ENCODE measurements at places on chromosomes 4 and X.

- no peak for DNase-seq
Observed at GRCh38 chr4:83114576-83114975, at the start of gene PLAC8. Gene PLAC8, minus strand, starts transcription at chr4:83114729. Its CDS starts 6,808 bp downstream, at chr4:83107921.

- DNase-seq, result no peak
Observed at GRCh38 chr4:186820391-186820891, 96.8 kb upstream of the FAT1 start.

- DNase-seq, result no peak
Observed at GRCh38 chr4:9811806-9812205, 30.4 kb downstream of the DRD5 start.

- DNase-seq, result no peak
Observed at GRCh38 chrX:139766545-139766983, 58.6 kb upstream of the MCF2 start.

GRCh38 chrX:130916636-130917422, 13.8 kb upstream of the ENOX2 start:
- DNase-seq, result peak; percentile 7

GRCh38 chr4:4641661-4642495, 100.0 kb upstream of the STX18 start:
- DNase-seq, result no peak

GRCh38 chrX:434946-435345, 48.2 kb upstream of the PPP2R3B start:
- no peak for DNase-seq

- no peak for DNase-seq
Observed at GRCh38 chrX:31291131-31291530, 219.3 kb upstream of the FTHL17 start.

- no peak for DNase-seq
Observed at GRCh38 chrX:86711531-86712180, 563.4 kb downstream of the DACH2 start.

- DNase-seq, result no peak
Observed at GRCh38 chr4:100842856-100843255, 325.0 kb upstream of the EMCN start.

DNA sequence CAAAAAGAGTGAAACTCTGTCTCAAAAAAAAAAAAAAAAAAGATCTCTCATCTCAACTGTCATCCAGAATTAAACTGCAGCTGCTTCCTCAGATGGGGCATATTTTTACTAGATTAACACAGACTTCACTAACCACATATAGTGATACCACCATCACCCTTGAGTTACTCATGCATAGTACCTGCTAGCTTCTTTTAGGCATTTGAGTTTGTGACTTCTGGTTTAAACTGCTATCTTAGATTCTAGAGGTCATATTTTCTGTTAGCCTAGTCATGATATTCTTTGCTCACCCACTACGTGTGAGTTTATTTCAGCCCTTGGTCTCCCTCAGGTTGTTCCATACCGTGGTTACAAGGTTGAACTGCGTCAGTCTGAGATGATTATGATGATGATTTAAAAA, 154.9 kb upstream of the BMP3 start:
- no peak for DNase-seq

DNA sequence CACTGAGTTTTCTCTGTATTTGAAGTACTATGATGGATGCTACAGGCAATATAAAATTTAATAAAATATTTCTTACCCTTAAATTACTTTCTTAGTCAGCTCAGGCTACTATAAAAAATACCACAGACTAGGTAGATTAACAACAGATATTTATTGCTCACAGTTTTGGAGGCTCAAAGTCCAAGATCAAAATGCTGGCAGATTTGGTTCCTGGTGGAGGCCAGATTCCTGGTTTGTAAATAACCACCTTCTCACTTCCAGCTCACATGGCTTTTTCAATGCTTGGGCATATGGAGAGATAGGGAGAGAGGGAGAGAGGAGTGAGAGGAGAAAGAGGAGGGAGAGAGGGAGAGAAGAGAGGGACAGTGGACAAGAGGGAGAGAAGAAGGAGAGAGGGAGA, 24.5 kb upstream of the PACRGL start:
- DNase-seq, result no peak

DNA sequence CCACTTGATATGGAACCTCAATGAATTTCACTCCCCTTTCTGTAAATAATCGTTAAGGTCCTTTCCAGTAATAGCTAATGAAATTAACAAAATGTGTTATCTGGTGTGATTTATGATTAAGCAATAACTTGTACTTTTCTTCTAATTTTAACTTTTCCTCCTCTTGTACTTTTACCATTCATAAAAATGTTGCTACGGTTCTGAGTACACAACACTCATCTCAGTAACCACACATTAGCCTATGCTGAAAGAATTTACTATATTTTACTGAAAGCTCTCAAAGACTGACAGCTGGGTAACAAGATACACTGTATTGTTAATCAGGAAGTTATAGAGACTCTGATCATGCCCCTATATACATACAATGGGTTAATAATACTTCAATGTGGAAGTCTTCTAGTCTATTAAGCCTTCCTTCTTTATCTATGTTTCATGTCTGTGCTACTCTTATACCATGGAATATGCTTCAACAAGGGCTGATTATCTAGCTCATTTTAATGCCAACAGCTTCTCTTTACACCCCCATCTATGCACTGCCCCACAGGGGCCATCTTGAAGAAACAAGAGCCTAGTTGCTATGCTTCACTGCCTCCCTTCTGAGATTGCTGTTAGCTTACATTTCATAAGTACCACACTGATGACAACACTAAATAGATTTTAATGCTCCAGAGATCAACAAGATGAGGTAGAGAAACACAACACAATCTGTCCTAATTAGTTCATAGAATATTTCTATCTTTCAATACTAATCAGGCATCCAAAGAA, 39.1 kb downstream of the LAMP2 start:
- DNase-seq, result no peak

DNA sequence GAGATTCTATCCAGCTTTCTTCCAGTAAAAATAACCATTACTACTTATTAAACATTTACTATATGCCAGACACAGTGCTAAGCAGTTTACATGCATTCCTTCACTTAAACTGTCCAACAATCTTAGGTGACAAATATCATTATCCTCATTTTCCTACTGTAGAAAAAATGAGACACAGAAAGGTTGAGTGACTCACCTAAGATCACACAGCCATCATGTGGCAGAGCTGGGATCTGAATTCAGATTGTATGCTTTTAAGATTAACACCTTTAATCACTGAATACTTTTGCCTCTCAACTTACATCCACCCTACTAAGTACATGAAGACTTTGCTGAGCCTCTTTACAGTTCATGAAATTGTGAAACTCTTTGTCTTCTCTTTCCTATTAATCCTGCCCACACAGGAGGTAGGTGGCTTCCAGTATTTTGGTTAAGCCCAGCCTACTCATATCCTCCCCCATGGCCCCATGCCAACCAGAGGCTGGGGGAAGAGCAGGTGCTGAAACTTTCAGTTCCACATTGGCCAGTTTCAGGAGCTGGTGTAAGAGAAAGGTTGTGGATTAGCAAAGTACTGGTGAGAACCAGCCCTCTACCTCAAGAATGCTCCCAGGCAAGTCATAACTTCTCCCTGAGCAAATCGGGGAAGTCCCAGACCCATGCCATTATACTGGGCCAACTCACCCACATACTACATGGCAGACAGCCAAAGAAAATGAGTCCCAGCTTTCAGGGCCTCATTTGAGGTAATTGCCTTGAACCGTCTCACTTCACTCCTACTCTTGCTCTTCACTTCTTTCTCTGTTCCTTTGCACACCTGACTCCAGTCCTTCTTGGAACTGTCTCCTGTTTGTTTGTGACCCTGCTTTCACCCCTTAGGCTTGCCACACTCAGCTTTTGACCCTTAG, 211.1 kb downstream of the GUCY2F start:
- DNase-seq, result no peak

DNA sequence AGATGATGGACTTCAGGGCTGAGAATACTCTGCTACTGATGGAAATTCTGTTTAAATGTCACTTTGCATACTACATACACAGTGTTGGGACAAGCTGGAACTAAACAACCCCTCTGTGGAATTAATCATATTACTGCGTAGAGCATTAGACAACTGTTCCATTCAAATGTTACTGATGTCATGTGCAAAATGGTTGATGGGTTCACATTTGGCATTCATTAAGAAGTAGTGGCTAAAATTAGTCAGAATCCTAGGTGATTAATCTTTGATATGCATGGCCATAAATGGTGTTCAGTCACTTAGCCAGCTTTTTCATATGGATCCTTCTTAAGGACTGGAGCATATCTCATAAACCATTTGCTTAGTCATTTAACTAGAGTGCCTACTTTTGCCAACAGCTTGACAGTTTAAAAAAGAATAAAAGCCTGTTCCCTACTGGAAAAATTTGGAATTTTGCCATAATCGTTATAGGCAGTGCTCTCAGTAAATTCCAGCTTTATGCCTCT, 105.2 kb downstream of the RNF150 start:
- DNase-seq, result no peak

DNA sequence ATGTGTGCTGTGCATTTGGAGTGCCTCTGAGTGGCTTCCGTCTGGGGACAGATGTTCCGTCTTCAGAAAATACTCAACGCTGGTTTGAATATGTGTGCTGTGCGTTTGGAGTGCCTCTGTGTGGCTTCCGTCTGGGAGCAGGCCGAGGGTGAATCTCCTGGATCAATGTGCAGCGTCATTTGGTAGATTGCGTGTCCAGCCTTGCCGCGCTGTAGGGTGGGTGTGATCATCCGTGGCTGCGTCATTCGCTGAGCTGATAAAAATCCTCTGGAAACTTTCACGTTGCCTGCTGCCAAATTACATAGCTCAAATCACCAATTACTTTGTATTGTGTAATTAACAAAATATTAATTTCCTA, 12.1 kb downstream of the UVSSA start:
- no peak for DNase-seq

GRCh38 chrX:6228720-6229119, at the start of gene NLGN4X:
Gene NLGN4X, minus strand, starts transcription at chrX:6228867. Its CDS starts 77,401 bp downstream, at chrX:6151466.
- no peak for DNase-seq

DNA sequence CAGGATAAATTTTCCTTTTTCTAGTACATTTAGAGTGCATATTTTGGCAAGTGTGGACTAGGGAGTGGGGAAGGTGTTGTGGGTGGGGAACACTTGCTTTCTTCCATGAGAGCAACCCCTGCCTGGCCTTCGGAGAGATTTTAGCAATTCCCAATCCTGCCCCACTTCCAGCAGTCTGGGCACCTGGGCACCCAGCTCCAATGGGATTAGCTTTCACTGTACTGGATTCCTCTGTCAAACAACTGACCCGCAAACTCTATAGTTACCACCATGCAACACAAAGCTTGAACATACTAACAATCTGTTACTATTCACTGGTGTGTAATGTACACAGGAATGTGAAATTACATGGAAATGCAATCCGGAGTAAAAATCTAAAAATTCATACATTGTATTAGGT, 50.3 kb downstream of the SH3RF1 start:
- no peak for DNase-seq

GRCh38 chr4:6764976-6765620, 17.4 kb upstream of the KIAA0232 start:
- no peak for DNase-seq

- no peak for DNase-seq
Observed at GRCh38 chr4:8893624-8894423, 22.2 kb upstream of the HMX1 start.

- no peak for DNase-seq
Observed at GRCh38 chr4:170124406-170124805, 34.6 kb upstream of the AADAT start.

GRCh38 chr4:20178902-20179576, 72.7 kb upstream of the SLIT2 start:
- DNase-seq, result no peak

DNA sequence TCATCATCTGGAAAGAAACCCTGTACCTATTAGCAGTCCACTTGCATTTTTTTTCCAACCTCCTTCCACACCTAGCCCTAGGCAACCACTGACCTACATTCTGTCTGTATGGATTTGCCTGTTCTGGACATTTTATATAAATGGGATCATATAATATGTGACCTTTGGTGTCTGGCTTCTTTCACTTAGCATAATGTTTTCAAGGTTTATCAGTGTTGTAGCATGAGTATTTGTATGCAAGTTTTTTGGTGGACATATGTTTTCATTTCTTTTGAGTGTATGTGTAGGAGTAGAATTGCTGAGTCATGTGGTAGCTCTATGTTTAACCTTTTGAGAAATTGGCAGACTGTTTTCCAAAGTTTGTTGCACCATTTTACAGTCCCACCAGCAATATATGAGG, 198.6 kb downstream of the CEP135 start:
- DNase-seq, result no peak

DNA sequence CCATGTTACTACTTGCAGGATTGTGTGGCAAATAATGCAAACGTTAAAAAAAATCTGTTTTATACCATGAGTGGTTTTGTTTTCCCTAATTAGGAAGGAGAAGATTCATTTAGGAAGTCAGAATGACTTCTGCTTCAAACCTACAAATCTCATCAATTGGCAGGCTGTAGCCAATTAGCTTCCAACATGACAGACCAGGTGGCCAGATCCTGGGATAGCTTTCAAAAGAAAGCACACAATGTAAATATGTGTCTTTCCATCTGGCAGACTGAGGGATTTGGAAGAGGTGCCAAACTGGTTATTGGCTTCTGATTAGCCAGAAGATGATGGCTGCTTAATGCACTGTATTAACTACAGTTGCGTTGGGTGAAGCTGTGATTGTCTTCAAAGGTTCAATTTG, 432.8 kb downstream of the ANKRD50 start:
- DNase-seq, result peak; percentile 2

DNA sequence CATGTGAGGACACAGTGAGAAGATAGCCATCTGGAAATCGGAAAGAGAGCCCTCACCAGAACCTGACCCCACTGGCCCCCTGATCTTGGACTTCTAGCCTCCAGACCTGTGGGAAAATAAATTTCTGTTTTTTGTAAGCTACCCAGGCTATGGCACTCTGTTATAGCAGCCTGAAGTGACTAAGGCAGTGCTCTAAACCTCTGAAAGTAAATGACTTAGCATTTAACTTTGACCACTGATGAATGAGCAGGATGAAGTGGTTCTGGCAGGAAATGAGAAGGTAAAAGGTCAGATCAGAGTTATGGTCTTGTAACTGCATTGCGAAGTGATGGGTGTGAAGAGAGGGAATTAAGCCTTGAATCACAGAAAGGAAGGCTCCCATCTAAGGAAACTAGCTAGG, 17.0 kb downstream of the GPAT3 start:
- DNase-seq, result no peak

GRCh38 chr4:22870847-22871449, 178.2 kb downstream of the GBA3 start:
- DNase-seq, result no peak

DNA sequence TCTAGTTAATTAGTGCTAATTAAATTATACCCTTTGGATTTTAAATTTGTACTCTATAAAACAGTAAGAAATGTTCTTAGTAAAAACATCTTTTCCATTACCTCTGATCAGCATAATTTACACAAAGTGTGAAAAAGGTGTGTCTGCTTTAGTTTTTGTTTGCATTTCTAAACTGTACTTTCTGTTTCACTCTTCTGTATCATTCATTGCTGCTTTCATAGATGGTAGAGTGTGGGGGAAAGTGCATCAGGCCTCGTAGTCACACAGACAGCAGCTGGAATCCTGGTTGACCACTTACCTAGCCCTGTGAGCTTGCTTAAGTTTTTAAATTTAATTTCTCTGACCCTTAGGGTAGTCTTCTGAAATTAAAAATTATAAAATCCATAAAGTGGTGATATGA, 275.4 kb upstream of the PITX2 start:
- no peak for DNase-seq
